SK-N-SH (cell line): ENCODE measurements at places on chromosomes 7 and 10. TPM values are rescaled to one million over a fixed set of nuclear protein-coding genes. Genes with fewer than 3 reads are reported as not detected.

The TLX1 gene
- polyA plus RNA-seq, result 0.02 TPM in 1 of 2 replicates, not detected in the other

The HECTD2 gene
- polyA plus RNA-seq, result 4.1 and 5.7 TPM in 2 replicates

The GPR26 gene
- polyA plus RNA-seq, result not detected in 2 replicates

The SLC26A3 gene
- polyA plus RNA-seq, result not detected in 2 replicates

The RAB11FIP2 gene
- 3.0 and 4.4 TPM in 2 replicates for polyA plus RNA-seq
